T-helper 17 cell (primary cell): ENCODE measurements at places on chromosomes 12 and 14. TPM values are rescaled to one million over a fixed set of nuclear protein-coding genes. Genes with fewer than 3 reads are reported as not detected.

GRCh38 chr14:105388110-105388951 lies 10.0 kb upstream of the TEX22 start:
- DNase-seq, result no peak
- no peaks in the 10 kb centered on the region for H3K27me3 ChIP-seq
- H3K27ac ChIP-seq, result no peak overlapping the region
- peaks cover 5% of the 10 kb centered on the region for H3K4me1 ChIP-seq
- H3K4me3 ChIP-seq, result no peak overlapping the region
- no peaks in the 10 kb centered on the region for H3K36me3 ChIP-seq

GRCh38 chr14:50530794-50531365 lies 1.5 kb downstream of the MAP4K5 start:
- no peaks in the 10 kb centered on the region for H3K27me3 ChIP-seq
- H3K4me1 ChIP-seq, result peaks cover 46% of the 10 kb centered on the region
- no peak for DNase-seq
- H3K4me3 ChIP-seq, result peak overlapping the region; percentile 92
- H3K36me3 ChIP-seq, result no peaks in the 10 kb centered on the region

DNA sequence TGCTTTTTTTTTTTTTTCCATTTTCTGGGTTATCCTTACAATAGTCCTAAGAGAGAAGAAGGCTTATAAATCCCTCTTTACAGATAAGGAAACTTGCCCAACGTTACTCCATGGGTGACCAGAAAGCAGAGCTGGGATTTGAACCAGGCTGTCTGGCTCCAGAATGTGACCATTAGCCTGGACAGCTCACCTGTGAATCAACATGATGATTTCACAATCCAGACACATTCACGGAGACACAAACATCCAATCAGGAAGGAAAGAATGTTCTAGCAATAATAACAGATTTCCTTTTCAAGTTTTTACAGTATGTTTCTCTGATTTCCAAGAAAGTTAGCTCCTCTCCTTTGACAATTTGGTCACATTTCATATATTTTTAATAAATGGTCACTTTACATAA lies 118.3 kb downstream of the GALC start:
- H3K27me3 ChIP-seq, result peaks cover 25% of the 10 kb centered on the region
- H3K4me1 ChIP-seq, result no peaks in the 10 kb centered on the region
- no peaks in the 10 kb centered on the region for H3K36me3 ChIP-seq
- no peak overlapping the region for H3K27ac ChIP-seq
- H3K4me3 ChIP-seq, result no peak overlapping the region
- DNase-seq, result no peak

GRCh38 chr14:28001002-28001401 lies 765.6 kb upstream of the FOXG1 start:
- no peaks in the 10 kb centered on the region for H3K4me1 ChIP-seq
- DNase-seq, result no peak
- H3K4me3 ChIP-seq, result no peak overlapping the region
- H3K27ac ChIP-seq, result no peak overlapping the region
- H3K36me3 ChIP-seq, result no peaks in the 10 kb centered on the region

The FIGNL2 gene
- 0.76 TPM for total RNA-seq

The PMCH gene
- total RNA-seq, result not detected

The MGST1 gene
- total RNA-seq, result not detected

The ITGB7 gene
- 367 TPM for total RNA-seq

The OR11H6 gene
- total RNA-seq, result not detected
